Stimulated activated CD8-positive, alpha-beta memory T cell treated with anti-CD3 and anti-CD28 coated beads, Interleukin-7, amount 100 ng/mL, for 48 hours (primary cell): ENCODE measurements at places on chromosomes 3 and 15.

DNA sequence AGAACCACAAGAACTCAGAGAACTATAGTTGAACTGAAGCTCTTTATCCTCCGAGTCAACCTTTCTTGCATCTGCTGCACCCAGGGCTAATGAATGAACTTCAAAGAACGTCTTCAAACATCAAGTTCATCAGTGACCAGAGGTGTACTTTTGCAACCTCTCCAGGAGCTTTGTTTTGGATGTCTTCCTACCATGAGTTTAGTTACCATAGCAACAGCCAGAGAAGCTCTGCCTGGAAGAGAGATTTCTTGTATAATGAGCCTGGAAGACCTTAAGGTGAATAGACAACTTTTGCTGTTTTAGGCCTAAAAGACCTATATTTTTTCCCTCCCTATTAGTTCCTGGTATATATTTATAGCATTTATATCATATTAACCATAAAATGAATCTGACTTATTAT is 9.1 kb downstream of the ACTC1 start:
- no peak for DNase-seq

DNA sequence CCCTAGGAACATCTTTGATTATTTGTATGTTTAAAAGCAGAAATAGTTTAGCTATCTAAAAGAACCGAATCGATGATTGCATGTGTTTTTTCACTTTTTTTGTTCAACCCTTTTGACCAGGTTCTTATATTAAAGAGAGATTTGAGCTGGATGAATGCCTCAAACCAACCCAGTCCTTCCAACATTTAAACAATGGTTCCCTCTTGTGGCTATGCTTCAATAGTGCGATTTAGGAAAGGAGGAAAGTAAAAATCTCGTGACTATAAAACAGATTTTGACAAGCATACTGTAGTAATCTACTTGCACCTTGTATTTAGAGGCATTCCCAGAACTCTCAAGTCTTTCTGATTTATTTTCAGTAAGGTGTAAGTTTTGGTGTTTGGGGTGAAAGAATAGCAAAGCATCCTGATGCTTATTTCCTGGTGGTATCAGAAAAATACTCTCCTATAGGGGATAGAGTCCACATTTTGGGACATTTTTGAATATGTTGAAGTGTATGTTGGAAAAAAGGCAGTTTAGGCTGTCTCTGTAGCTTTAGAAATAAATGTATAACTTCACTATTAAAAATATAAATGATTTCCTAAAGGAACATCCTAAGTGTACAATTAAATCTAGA is 159.6 kb upstream of the KCNH8 start:
- no peak for DNase-seq

DNA sequence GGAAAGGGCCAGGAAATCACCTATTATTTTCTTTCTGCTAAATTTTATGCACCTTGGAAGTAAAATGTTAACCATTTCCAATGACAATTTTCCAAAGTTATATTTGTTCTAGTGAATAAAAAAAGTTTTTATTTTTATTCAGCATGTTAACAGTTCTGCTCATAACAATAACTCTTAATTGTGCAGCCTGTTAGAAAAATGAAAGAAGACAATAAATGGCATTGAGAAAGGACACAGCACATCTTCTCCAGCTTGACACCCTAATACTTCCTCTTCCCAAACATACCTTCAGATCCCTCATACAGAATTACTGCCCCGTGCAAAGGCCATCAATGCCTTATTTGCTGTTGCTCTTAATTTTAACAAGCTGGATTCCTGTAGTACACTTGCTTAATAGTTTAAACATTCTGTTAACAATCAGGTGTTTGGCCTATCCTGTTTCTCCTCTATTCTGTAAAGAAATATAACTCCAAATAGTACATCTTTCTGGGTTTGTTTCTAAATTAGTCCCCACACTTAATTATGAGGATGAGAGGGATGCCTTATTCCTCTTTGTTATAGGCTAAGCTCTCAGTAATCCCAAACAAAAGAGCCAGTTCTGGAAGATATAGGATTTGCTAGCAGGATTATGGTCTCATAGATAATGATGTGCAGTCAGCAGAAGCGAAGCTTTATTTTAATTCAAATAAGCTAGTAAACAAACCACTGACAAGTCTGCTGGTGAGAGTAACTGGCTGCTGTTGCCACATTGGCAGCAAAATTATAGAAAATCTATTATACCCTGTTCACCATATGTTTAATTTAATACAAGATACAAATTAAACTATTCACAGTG is 19.2 kb upstream of the SOX2 start:
- no peak for DNase-seq

DNA sequence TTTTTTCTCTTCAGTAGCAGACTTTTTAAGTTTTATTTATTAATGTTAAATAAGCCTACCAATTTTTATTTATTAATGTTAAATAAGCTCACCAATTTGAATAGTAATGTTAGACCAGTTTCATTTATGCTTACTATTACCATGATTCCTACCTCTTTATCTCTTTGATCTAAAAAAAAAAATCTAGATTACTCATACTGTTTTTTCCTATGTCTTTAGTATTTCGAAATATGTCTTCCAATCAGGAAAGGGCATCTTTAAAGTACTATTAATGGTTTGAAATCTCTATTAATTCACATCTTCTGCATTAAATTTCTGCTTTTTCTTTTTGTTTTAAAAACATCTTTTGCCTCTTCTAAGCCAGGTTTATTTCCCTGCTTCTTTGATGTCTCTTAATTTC is 27.5 kb upstream of the MAPKBP1 start:
- DNase-seq = no peak

- no peak for DNase-seq
These were observed 33.3 kb upstream of the SACM1L start for GRCh38 chr3:45655906-45656305.

DNA sequence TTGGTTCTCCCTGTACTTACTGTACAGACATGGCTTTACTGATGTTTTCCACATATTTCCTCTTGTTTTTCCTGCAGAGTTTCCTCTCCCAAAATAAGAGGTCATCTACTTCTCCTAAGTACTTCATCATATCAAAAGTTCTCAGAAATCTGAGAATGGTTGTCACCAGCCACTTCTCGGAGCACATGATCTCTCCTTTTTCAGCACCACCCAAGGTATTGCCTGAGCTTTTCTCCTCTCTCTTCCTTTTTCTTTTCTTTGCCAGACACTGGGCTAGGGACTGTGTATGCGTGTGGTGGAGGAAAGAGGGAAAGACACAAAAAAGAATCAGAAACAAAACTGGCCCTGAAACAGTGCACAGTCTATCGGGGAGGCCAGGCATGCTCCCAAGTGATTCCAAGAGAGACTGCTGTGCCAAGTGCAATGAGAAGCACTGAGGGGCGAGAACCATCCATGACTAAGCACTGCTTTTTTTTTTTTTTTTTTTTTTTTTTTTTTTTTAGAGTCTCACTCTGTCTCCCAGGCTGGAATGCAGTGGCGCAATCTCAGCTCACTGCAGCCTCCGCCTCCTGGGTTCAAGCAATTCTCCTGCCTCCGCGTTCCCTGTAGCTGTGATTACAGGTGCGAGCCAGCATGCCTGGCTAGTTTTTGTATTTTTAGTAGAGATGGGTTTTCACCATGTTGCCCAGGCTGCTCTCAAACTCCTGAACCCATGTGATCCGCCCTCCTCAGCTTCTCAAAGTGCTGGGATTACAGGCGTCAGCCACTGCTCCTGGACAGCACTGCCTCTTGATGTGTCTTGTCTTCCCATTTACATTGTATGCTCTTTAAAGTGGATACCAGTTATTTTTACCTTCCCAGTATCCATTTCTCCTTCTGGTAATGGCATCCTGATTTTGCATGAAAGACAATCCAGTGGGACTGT is 194.0 kb upstream of the FEZF2 start:
- DNase-seq = no peak

GRCh38 chr3:65999606-66000005 is 39.1 kb downstream of the MAGI1 start:
- DNase-seq = no peak

- no peak for DNase-seq
These were observed 32.7 kb upstream of the ZFAND6 start for GRCh38 chr15:80026754-80027153.
